Stimulated activated CD8-positive, alpha-beta memory T cell treated with anti-CD3 and anti-CD28 coated beads, Interleukin-4, amount 100 ng/mL, for 1 hour (primary cell): ENCODE measurements at places on chromosomes 6 and 20.

DNA sequence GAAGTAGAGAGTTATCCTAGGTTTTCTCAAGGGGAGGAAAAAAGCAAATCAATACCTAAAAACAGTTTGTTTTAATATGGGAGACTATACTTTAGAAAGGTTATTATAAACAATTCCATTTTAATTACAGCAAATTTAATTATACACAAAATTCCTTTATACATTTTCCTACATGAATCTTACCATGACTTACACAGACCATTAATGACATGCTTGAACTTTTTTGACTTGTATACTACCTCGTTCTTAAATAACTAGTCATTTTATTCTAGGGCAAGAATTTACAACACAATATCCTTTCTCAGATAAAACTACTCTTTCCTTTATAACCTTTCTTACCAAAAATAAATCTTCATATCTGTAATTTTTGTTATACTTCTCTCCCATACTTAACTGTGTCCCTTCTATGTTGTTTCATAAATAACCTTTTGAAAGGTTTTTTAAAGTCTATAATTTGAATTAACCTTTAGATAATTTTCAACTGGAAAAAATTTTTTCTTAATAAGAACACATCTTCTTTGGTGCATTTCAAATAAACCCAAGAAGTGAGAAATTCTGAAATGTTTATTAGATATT lies 729.4 kb downstream of the TENT5A start:
- DNase-seq: no peak

DNA sequence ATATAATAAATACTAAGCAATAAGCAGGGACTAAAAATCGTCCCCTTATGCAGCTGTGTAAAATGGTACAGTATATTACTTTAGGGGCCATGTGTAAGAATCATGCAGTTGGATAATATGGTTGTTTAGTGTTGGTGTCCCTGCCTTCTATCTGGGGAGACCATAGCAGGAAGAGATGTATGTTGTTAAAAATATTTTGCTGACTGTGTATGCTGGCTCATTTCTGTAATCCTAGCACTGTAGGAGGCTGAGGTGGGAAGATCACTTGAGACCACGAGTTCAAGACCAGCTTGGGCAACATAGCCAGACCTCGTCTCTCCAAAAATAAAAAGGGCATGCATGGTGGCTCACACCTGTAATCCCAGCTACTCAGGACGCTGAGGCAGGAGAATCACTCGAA lies 5.6 kb downstream of the PANK2 start:
- no peak for DNase-seq

DNA sequence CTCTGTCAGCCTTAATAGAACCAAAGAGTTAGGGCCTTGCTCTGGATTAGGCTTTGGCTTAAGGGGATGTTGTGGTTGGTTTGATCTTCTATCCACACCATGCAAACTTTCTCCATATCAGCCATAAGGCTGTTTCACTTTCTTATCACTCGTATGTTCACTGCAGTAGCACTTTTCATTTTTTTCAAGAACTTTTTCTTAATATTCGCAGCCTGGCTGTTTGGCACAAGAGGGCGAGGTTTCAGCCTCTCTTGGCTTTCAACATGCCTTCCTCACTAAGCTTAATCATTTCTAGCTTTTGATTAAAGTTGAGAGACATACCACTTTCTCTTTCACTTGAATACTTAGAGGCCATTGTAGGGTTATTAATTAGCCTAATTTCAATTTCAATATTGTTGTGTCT lies 193.1 kb downstream of the NRN1 start:
- no peak for DNase-seq

GRCh38 chr20:56875052-56875659 lies 246.1 kb downstream of the TFAP2C start:
- DNase-seq: no peak

GRCh38 chr20:63064310-63064709 lies 57.5 kb upstream of the BHLHE23 start:
- DNase-seq: no peak

DNA sequence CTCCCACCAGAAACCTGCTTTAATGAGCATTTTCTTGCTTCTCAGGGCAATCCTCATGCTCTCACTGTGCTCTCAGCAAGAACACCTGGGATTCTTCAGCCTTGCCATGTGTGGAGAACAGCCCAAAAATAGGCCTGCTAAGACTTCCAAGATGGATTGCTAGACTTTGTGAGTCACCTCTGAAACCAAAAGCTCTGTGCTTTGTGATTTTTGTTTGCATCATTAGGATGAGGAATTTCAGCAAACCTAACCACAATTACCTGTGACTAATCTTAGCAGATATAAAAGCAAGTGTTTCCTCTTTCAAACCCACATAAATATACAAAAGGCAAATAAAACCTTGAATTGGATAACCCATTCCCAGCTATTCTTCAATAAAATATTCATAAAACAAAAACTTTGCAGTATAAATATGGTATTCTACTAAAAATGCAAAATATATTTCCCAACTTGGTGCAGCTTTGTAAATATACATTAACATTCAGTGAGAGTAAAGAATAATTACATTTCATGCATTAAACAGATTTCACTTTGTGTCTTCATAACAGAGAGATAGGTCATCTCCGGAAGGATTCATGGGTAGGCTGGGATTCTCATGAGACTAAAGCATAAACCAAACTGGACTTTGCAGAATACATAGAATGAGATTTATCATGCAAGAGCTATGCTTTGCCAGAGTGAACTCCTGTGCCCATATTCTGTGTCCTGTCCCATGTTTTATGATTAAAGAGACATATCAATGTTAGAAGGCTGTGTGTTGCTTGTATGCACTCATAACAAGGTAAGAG lies 33.5 kb downstream of the TPBG start:
- no peak for DNase-seq

GRCh38 chr6:108914235-108915022 lies 66.2 kb downstream of the ARMC2 start:
- no peak for DNase-seq

DNA sequence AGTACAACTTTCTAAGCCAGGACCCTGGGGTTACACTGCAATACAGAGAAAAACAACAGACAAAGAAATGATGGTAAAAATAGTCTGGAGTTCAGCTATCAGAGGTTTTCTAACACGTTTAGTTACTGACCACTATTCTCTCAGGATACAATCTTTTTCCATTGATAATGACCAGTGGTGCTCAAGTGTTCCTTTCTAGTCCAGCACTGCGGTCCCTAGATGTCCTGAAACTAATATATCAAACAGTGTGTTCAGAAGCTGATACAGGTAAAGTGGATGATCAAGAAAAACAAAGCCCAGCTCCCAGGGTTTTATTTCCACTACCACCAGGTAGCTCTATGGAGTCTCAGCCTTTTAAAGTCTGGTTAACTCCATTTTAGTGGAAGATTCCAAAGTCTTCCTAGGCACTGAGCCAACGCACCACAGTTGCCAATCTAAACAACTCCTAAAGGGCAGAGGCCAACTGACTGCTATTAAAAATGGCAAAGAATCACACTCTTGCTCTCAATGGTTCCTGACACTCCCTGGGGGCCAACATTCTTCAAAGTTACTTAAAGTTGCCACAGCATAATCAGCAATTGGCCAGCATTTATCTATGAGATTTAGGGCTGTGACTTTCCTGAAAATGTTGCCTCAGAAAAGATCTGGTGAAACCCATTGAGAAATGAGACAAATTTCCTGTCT lies 38.2 kb downstream of the DZANK1 start:
- no peak for DNase-seq

GRCh38 chr20:19566226-19566945 lies 191.7 kb upstream of the RIN2 start:
- DNase-seq: no peak

GRCh38 chr20:24672886-24673677 lies 203.7 kb downstream of the SYNDIG1 start:
- DNase-seq: no peak

GRCh38 chr6:33949877-33950435 lies 146.2 kb upstream of the MLN start:
- no peak for DNase-seq

DNA sequence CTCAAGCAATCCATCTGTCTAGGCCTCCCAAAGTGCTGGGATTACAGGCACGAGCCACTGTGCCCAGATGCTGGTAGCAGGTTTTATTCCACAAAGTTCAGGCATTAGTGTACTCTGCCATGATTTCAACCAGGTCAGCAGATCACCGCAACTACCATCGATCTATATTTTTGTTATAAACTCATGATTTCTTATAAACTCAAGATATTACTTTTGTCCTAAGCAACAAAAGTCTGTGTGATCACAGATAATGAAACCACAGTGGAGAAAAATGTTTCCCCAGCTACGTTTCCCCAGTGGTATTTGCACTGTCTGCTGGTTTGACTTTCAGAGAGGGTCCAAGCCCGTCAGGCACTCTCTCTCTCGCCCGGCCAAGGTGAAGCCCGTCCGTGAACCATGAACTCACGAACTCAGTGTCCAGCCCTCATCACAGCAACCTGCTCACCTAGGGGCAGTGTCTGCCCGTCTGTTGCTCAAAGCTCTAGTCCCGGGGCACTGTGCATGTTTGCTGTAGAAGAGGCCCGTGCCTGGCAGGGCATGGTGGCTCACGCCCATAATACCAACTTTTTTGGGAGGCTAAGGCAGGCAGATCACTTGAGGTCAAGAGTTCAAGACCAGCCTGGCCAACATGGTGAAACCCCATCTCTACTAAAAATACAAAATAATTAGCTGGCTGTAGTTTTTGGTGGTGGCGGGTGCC lies 7.0 kb downstream of the SLC4A11 start:
- no peak for DNase-seq

DNA sequence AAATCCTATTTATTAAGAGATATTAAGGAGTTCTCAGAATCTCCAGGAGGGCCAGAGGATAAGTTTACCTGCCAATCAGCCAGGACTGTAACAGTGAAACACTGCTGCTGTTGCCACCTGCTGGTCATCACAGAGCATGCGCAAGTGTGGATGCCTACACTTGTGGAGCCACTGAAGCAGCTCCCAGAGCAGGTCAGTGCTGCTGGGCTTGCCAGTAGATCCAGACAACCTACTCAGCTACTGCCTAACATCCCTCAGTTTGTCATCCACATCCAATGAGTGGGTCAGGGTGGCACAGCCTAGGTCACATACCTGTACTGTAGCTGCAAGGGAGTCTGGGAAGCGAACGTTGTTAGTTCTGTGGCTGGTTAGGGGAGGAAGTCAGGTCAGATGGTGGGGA lies 18.3 kb upstream of the NHSL1 start:
- DNase-seq: peak; percentile 16

DNA sequence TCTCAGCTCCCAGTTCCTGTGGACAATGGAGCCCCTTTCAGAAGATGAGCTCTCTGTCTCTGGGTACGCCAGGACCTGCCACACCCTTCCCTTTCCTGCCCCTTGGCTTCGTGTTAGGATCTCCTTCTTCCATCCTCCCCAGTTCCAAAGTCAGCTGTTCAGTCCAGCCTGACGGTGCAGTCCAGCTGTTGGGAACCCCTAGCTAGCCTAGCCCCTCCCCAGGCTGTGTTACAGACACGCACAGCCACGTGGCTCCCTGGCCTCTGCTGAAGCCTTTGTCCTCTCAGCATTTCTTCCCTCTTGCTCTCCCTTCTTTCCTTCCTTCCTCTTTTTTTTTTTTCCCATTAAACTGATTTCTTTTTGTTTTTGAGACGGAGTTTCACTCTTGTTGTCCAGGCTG lies 12.4 kb upstream of the TFAP2C start:
- DNase-seq: no peak

- DNase-seq: no peak
These were observed 29.6 kb downstream of the DSE start for GRCh38 chr6:116400328-116400727.

GRCh38 chr6:3390698-3391097 lies 66.2 kb downstream of the SLC22A23 start:
- DNase-seq: no peak

- no peak for DNase-seq
These were observed 614 bp upstream of the TMEM242 start for GRCh38 chr6:157323966-157324300.

DNA sequence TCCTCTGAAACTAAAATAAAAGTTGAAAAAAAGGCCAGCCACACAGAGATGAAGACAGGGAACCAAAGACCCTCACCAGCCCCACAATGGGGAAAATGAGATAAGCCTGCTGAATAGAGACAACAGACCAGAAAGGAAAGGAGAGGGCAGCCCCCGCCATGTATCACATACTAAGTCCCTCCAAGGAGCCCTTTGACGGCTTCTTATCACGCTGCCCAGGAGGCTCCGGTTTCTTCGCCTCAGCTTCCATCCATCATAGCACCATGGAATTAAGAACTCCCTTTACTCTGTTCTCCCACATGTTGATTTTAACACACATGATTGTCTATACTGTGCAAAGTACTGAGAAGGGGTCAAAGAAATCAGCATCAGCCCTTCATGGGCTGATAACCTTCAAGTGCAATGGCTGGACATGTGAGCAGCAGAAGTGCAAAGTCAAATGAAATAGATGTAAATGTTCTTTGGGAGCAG lies 54.9 kb downstream of the MAP3K5 start:
- DNase-seq: no peak

- no peak for DNase-seq
These were observed 7.3 kb upstream of the ENTPD6 start for GRCh38 chr20:25188218-25188617.

- DNase-seq: no peak
These were observed 154.0 kb downstream of the TRIM27 start for GRCh38 chr6:28769626-28770402.

GRCh38 chr20:30610029-30610693 lies 647.3 kb upstream of the DEFB115 start:
- DNase-seq: no peak

DNA sequence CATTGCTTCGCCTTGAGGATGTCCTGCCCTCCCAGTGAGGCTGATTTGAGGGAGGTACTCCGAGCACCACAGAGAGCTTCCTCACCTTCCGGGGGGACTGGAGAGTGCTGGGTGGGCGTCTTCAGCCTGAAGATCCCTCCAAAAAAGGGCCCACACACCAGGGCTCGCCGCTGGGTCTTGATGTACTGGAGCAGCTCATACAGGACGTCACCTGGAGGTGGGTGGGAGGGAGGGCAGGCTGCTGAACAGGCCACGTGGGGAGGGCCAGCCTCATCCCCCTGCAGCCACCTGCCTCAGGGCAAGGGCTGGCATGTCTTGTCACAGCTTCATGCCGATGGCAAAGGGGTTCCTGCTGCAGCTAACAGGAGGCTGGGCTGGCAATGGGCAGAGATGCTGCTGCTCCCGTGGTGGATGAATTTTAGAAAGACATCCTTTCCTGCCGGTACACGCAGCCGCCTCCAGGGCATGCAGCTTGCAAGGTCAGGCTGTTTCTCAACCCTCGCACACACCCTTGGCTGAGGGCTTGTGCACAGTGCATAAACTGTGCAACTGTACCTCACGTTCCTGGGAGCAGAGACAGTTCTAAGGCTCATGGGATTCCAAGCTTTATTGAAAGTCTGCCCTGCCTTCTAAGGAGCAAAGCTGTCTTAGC lies 14.0 kb downstream of the ETV7 start:
- DNase-seq: no peak
